ENCODE measurements at places on chromosomes 3 and 15.

- DNase-seq, result no peak
These were observed 38.3 kb downstream of the HCN4 start for GRCh38 chr15:73330206-73331051.

- DNase-seq, result no peak
These were observed 285.6 kb downstream of the UACA start for GRCh38 chr15:70477750-70478250.

GRCh38 chr3:120604784-120605183 lies 8.6 kb downstream of the NDUFB4 start:
- DNase-seq, result no peak

DNA sequence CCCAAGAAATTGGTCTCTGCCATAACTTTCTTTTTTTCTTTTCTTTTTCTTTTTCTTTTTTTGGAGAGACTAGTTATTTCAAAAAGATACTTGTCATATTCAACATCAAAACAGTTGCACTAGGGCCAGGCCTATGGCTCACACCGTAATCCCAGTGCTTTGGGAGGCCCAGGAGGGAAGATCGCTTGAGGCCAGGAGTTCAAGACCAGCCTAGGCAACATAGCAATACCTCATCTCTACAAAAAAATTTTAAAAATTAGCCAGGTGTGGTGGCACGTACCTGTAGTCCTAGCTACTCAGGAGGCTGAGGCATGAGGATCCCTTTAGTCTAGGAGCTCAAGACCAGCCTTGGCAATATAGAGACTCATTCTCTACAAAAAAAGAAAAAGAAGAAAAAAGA lies 49.0 kb upstream of the GNB5 start:
- no peak for DNase-seq

- DNase-seq, result no peak
These were observed 5.0 kb downstream of the NUDT16 start for GRCh38 chr3:131386429-131387165.

DNA sequence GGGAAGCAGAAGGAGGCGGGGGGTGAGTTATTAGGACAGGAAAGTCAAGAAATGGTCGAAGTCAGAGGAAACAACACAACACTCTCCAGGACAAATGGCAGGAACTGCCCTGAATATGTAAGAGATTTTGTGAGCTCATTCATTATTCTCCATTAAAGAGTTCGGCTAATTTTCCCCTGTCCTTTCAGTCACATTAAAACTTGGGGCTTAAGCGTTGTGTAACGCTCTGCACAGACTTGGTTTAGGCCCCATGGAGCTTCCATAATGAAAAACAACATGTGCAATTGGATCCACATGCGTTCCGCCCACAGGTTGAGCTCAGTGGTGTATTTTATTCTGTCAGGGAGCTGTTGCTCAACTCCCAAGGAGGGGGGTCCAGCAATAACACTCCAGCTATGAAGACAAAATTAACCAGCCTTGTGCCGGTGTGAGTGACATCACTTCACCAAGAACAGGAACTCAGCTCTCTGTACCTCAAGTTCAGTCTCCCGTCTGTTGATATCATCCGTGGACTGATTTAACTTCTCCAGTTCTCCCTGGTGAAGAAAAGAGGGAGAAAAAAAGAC lies 2.3 kb downstream of the SH3BP5 start:
- no peak for DNase-seq

DNA sequence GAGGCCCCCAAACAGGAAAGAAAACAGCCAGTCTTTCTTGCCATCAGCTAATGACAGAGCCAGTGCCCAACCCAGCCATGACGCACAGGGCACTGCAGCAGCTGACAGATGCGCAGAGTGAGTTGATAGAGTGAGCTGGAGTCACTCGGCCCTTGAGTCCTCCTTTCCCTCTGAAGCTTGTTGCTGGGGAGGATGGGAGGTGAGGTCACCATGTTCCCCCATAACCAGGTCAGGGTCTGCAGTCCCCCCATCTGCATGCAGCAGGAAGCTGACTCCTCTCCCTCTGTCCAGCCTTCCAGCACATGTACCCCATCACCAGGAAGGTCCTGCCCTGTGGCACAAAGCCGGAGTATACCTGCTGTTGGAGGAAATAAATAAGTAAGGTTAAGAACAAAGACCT lies 174.6 kb downstream of the ABHD5 start:
- no peak for DNase-seq

GRCh38 chr3:179658606-179659005 lies 5.8 kb downstream of the USP13 start:
- DNase-seq, result no peak
